ENCODE measurements at places on chromosomes 1 and 21. TPM values are rescaled to one million over a fixed set of nuclear protein-coding genes. Genes with fewer than 3 reads are reported as not detected.

FAM72B gene
- 1.9 TPM for polyA plus RNA-seq

AMPD1 gene
- polyA plus RNA-seq: not detected

DNA sequence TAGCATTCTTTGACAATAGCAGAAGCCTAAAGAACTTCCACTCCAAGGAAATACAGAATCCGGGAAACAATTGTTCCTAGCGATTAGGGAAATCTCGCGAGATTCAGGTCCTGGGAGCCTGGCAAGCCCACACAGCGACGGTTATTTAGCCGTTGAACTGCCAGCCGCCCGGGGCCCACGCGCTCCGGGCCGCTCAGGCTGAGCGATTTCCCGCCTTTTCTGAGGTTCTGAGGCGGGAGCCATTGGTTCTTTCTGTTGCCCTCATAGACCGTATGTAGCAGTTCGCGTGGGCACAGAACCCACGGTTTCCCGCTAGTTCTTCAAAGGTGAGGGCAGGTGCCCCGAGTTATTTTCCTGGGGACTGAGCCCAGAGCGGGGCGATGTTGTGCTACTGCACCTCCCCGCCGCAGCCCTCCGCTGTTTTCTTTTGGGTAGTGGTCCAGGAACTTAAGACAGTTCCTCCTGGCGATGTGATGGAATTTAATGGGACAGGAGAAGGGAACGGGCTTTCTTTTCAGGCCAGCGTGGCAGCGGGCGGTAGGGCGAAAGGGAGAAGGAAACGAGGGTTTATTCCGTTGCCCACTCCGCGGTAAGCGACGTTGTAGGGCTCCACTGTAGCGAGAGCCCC, at the start of gene SYCP1:
Gene SYCP1 (plus strand): TSS at position 171 of the 628 bp plus-strand sequence. CDS start 602 bp downstream, outside the sequence.
- DNase-seq: no peak

ETV3 gene
- polyA plus RNA-seq: 5.9 TPM

KLHDC9 gene
- polyA plus RNA-seq: 2.6 TPM

DNA sequence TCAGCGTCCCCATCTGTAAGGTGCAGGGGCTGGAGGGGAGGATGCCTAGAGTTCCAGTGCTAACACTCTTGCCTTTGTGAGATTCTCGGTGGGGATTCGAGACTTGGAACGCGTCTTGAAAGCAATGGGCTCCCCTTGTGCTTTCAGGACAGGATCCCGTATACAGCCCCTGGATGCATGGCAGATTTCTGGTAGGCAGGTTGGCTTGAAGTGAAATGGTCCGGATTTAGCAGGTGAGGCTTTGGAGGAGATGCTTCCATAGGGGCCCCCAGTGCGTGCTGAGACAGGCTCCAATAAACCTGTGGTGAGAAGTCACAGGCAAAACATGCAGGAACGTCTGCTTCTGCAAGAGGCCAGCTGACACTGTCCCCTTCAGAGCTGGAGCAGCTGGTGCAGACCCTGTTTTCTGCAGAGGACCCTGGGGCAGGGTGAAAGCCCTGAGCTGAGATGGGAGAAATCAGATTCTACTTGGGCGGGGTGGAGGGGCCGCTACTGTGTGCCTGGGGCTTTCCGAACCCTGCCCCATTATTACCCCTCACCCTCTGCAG, 270.4 kb downstream of the PTPRU start:
- DNase-seq: no peak

DNA sequence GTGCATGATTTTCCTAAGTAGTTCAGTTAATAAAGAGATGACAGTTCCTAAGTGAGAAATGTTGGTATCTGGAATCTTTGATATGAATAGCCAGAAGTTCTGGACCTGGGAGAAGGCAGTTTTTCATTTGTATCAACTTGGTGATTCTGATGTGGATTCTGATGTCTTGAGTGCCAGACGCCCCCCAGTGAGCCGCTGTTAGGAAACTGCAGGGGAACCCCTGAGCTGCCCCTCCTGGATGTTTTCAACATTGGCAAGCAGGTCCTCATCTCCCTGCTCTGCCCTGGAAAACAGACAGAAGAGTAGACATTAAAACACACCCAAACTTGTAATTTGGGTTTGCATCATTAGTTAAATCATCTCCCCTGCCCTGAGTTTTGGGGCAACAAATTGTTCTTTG, 7.4 kb downstream of the ETS2 start:
- no peak for DNase-seq

- DNase-seq: no peak
Observed at GRCh38 chr1:212287261-212287895, 2.2 kb downstream of the PPP2R5A start.

DNA sequence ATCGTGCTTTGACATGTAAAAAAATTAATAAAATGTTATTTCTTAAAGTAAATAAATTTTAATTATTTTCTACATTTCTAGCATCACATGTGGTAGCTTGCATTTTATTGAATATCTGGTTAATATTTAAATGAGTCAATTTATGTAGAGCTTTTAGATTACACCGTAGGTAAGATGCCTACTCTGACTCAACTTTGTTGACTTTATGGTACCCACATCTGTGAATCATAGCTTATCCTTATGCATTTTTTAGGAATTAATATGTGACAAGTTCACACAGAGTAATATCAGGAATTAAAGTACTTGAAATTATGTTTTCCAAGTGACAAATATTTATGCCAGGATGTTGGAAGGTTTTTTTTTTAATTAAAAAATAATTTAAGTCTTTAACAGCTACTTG, 120.7 kb downstream of the LEPR start:
- DNase-seq: no peak

DNA sequence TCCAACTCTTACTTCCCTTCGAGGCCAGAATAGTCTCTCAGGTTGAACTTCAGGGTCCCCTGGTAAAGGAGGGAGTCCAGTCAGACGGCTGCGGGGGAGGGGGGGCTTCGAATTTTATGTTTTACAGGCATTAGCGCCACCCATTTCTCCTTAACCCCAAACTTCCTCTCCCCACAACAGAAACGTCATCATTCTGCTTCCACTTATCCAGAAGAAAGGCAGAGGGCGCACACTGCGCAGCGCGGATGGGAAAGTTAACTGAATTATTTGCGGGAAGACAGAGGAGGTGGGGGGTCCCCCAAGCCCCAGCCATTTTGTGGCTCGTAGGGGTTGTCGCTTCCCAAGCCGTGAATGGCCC, 529 bp upstream of the PRMT2 start:
- peak; percentile 89 for DNase-seq

- DNase-seq: no peak
Observed at GRCh38 chr1:54518489-54518888, 29.5 kb upstream of the ACOT11 start.

DNA sequence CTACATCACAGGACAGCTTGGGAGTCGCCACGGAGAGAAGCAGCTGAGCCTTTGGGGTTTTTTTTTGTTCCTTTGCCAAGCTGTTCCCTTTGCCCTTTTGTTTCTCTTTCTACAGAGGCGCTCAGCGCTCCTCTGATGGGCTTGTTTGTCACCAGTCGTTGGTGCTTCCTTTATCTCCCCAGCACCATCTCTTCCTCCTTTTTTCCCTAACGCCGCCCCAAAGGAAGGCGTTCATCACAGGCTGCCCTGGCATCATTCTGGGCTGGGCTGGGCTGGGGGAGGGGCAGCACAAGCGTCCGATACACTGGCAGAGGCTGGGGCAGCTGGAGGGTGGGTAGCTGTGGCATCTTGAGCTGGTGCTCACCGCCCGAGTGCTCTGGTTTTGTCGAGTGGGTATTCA, 10.5 kb downstream of the IGSF21 start:
- no peak for DNase-seq

- no peak for DNase-seq
Observed at GRCh38 chr1:39926343-39926793, 24.7 kb upstream of the MYCL start.

DNA sequence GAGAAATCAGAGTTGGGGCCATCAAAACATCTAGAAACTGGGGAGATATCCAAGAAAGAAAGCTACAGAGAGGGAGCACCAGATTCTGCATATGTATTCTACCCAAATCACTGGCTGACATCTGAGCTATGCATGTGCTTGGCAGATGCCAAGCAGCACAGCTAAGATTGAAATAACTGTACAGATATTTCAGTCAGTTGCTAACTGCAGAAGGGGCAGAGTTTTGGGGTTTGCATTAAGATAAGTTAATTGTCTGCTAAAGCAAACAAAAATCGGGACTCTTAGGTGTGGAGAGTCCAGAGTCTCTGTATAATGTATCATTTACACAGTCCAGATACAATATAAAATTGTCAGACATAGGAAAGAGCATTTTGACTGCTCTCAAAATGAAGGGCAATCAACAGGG, 437.1 kb downstream of the PTBP2 start:
- no peak for DNase-seq

DNA sequence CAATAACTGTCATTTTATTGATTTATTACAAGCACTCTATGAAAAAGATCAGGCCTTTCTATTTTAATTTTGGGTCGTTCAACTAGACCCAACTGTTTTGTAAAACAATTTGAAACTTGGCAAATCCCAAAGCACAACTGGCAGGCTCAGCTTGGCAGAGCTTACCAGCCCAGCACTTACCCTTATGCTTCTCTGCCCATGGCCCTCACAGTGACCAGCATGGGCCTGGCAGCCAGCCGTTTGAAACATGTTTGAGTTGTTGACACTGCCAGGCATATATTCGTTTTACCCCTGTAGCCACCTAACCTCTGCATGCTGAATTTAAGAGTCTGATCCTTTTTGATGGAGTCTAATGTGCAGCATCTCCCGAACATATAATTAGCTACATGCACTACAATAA, 796.7 kb upstream of the ADGRL2 start:
- no peak for DNase-seq

GRCh38 chr1:19009882-19010321, 53.4 kb upstream of the IFFO2 start:
- DNase-seq: peak; percentile 37

NES gene
- polyA plus RNA-seq: 15.5 TPM

DNA sequence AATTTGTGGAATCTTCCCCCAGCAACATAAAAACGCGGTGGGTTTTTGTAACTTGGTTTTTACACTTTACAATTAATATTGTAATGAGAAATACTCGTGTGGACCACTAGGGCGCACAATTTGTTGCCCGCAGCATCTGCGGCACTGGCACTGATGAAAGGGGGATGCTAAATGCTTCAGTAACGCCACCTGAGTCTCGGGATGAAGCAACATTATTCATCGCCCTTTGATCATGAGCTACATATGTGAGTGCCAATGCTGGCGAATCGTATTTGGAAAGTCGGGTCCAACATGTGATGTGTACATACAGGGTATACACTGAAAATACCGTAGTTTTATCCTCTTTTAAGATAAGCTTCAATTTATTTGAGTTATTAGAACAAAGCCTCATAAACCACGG, 34.2 kb upstream of the COX20 start:
- DNase-seq: peak; percentile 50

OXCT2 gene
- polyA plus RNA-seq: 0.84 TPM
